ENCODE measurements at places on chromosomes 7 and 10.

DNA sequence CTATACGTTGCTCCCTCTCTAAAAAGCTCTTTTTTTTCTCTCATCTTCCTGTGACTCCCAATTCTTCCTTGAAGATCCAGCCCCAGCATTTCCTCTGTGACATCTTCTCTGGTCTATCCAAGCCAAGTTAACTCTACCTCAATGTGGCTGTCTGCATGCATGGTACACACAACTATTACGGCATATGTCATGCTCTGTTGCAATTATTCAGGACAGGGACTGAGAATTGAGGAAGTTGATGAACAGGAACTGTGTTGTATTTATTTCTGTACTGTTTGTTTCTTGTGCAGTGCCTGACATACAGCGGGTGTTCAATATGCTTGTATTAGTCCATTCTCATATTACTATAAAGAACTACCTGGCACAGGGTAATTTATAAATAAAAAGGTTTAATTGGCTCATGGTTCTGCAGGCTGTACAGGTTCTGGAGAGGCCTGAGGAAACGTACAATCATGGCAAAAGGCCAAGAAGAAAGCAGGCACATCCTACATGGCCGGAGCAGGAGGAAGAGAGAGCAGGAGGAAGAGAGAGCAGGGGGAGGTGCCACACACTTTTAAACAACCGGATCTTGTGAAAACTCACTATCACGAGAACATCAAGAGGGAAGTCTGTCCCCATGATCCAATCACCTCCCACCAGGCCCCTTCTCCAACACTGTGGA is 6.3 kb downstream of the TRPV5 start:
- no peak for DNase-seq

DNA sequence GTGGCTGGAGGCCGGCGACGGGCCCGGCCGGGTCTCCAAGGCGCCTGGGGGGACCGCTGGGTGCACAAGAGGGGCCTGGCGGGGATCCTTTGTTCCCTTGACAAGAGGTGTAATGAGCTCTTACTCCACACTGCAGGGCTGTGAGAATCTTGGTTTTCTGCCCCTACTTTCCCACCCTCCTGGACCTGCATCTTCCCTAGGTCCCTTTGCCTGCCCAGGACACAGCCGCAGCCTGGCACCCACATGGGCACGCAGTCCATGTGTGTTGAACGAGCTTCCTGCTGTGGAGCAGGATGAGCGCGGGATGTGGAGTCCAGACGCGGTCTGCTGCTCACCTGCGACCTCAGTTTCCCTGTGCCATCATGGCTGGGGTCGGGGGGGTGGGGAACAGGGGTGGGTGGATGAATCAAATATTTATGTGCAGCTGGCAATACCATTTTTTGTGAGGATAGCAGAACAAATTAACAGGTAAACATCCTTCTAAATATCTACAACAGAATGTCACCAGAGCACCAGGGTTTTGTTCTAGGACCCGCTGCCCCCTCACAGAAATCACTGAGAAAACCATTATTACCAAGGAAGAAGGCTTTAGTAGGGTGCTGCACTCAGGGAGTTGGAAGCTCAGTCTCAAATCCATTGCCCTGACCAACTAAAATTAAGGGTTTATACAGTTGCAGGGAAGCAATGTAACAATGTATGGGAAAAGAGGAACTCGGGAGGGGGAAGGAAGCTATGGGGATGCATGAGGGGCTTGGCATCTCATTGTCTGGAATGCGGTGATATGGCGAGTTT is 474 bp upstream of the NSMCE4A start:
- DNase-seq = no peak

- DNase-seq = no peak
Measured at GRCh38 chr7:107917763-107918651, 27.0 kb downstream of the DLD start.

DNA sequence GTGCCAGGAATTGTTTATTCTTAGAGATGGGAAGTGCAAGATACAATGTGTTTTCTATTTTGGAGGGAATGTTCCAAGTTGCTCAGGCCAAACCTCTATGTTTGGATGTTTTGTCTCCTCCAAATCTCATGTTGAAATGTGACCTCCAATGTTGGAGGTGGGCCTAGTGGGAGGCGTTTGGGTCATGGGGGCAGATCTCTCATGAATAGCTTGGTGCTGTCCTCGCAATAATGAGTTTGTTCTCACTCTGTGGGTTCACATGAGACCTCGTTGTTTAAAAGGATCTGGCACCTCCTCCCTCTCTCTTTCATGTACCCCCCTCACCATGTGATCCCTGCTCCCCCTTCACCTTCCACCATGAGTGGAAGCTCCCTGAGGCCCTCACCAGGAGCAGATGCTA is 8.3 kb upstream of the GDF10 start:
- DNase-seq = no peak

GRCh38 chr7:110861163-110861562 is 229.8 kb upstream of the LRRN3 start:
- DNase-seq = peak; percentile 28

- DNase-seq = no peak
Measured at GRCh38 chr7:110943701-110944345, 147.1 kb upstream of the LRRN3 start.

DNA sequence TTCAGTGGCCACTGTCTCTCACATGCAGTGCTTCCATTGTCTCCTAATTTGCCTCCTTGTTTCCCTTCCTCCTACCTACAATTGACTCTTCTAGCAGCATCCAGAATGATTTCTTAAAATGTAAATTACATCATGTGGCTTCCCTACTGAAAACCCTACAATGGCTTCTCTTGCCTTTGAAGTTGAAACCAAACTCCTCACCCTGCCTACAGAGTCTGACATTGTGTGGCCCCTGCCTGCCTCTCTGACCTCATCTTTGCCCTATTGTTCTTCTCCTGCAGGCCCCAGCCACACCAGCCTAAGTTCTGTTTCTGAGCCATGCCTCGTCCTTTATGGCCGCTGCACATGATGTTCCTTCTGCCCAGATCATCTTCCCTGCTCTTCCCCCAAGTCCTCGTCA is 35.8 kb upstream of the CDK1 start:
- no peak for DNase-seq

DNA sequence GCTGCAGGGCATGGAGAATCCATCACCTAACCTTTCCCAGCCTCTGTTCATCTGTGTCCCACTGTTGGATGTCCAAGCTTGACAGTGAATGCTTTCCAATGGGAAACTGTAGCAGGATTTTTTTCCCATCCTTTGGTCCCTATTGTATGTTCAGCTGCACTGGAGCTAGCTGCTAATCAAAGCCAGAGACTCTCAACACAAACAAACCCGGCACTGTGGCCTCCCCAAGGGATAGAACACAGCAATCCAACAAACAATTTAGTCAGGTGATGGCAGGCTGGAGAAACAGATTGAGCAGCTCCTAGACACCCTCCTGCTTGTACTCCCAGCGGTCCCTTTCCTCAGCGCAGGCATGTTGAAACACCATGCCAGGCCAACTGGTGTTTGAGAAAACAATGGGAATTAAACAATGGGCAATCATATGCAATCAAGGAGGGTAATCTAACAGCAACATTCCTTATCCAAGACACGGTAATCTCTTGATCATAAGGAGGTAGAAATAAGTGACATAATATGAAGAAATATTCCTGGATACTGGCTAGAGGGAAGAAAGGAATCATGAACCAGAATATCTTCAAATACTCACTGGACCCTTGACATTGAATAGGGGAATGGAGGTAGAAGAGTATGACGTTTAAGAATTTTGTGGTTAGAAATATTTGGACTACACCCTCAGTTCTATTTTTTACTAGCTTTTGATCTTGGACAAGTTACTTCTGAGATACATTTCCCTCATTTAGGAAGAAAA is 15.0 kb downstream of the PTN start:
- no peak for DNase-seq

GRCh38 chr7:141497391-141497790 is 53.8 kb upstream of the AGK start:
- DNase-seq = no peak

DNA sequence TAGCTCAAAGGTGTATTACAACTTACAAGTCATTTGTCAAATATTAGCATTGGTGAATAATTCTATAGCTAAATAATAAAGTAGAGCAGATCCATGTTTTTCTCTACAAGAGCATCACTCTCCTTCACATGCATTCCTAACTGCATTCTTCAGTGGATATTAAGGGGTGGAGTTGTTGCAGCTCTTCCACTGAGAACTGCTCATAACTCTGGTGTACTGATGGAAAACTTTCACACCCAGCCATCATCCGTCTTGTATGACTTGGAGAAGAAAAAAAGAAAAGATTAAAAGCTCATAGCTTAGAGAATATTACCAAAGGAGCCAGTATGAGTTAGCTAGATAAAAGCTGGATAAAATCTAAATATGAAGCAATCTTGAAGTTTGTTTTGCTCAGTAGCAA is 10.2 kb upstream of the FAM13C start:
- DNase-seq = peak; percentile 88

DNA sequence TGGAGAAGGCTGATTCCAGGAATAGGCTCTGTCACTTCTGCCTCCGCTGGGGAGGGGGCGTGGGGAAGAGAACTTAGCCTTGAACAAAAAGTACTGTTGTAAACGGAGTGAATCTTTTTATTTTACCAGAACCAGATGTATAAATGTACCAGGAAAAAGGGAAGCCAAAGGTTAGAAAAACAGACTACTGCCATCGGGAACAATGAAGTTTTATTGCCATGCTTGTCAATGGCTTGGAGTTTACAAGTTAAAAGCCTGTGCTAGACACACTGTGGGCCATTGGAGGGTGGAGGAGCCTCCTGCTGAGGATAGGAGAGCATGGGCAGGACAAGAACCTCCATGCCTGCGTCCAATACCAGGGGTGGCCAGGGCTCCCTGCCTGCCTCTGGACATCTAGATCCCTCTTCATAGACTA is 161.7 kb upstream of the LYZL2 start:
- no peak for DNase-seq

DNA sequence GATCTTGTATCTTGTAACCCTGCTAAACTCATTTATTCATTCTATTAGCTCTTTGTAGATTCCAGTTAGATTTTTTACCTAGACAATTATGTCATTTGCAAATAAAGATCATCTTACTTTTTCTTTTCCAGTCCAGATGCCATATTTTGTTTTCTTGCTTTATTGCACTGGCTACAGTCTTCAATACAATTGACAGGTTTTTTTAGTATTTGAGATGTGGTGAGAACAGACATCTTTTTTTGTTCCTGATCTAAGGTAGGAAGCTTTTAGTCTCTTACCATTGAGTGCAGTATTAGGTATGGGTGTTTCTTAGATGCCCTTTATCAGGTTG is 12.1 kb downstream of the SPRN start:
- no peak for DNase-seq

GRCh38 chr10:103192089-103192450 is 1.0 kb downstream of the NT5C2 start:
- no peak for DNase-seq

GRCh38 chr7:101699881-101700823 is 71.1 kb upstream of the MYL10 start:
- no peak for DNase-seq

GRCh38 chr10:94308866-94309265 is 53.9 kb downstream of the NOC3L start:
- DNase-seq = no peak

- no peak for DNase-seq
Measured at GRCh38 chr7:67711706-67712105, 715.1 kb downstream of the TYW1 start.

- DNase-seq = no peak
Measured at GRCh38 chr7:27254625-27255024, 12.0 kb downstream of the EVX1 start.

- DNase-seq = peak; percentile 52
Measured at GRCh38 chr7:19665399-19666008, 43.3 kb downstream of the POLR1F start.

DNA sequence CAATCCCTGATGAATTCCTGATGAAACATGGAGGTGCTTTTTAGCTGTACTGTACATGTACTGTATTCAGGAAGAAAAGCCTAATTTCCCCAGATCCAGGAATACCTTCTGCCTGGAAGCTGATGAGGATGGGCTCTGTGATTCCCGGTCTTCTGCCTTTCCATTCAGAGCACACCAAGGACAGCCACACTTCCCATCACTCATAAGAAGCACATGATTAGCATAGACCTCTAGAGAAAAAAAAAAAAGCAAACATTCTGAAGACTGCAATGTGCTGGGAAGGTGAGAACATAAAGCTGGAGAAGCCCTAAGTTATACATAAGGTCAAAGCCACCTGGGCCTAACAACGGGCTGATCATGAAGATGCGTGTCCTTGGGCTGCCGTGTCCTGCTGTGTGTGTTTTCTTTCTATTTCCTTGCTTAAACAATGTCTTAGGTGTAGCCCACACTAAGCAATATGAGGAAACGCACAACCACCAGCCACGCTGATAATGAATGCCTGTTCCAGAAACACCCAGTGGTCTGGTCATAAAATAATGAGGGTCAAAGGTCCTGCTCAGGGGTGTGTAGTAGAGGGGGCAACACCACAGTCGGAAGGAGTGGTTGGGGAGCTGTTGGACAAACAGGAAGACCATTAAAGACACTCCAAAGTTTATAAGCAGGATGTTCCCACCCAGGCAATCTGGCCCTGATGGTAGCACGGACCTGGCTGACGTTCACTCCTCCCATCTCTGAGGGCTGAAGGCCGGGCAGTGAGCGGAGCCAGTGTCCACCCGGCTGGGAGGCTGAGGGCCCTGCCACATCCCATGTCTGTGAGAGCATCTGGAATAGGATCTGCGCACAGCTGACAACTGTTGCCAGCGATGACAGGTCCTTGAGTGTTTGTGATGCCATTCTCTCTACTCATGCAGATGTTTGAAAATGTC is 7.9 kb downstream of the PKD1L1 start:
- DNase-seq = no peak

GRCh38 chr7:130880668-130881067 is 146.7 kb upstream of the KLF14 start:
- DNase-seq = peak; percentile 76

GRCh38 chr7:138713191-138713590 is 12.0 kb upstream of the SVOPL start:
- DNase-seq = no peak

- DNase-seq = peak; percentile 54
Measured at GRCh38 chr7:6306471-6306870, 34.0 kb upstream of the CYTH3 start.

DNA sequence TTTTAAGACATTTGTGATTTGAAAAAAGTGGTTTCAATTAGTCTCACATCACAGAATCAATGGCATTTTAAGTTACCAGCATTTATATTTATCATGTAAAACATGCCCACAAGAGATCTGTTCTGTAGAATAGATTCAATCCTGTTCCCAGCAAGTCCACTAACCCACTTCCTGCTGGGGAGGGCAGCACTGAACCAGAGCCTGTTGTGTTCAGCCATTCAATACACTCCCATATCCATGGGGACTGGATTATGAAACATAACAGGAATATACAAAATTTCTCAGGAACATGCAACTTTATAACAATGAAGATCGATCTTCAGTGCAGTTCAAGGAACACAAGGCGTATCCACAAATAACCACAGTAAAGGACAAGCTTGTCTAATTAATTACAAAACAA is 24.4 kb upstream of the ANK3 start:
- no peak for DNase-seq

GRCh38 chr10:78035025-78035424 is 1.4 kb downstream of the RPS24 start:
- peak; percentile 22 for DNase-seq

- DNase-seq = no peak
Measured at GRCh38 chr10:71078454-71079145, 133.8 kb upstream of the UNC5B start.

GRCh38 chr7:39971924-39972323 is 21.9 kb downstream of the CDK13 start:
- DNase-seq = no peak

All from amniotic epithelial cell (primary cell).